Effector memory CD4-positive, alpha-beta T cell (primary cell): ENCODE measurements at places on chromosomes 1 and 21.

DNA sequence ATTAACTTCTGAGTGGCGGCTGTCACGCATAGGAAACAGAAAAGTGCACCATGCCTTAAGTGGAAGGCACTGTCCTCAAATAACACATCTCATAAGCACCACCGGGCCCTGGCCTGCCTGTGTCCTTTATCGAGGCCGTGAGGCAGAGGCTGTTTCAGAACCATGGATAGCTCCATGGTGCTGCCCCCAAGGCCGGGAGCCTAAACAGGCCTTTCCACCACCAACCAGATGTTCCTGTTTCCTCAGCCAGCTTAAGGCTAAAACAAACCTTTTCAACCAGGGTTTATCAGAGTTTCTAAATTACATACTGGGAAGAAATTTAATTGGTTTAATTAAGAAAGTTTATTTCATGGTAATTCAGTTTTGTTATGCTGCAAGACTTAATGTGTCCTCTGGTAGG lies 114.4 kb downstream of the DMRTA2 start:
- H3K4me1 ChIP-seq, result no peaks in the 10 kb centered on the region
- H3K27me3 ChIP-seq, result no peaks in the 10 kb centered on the region

DNA sequence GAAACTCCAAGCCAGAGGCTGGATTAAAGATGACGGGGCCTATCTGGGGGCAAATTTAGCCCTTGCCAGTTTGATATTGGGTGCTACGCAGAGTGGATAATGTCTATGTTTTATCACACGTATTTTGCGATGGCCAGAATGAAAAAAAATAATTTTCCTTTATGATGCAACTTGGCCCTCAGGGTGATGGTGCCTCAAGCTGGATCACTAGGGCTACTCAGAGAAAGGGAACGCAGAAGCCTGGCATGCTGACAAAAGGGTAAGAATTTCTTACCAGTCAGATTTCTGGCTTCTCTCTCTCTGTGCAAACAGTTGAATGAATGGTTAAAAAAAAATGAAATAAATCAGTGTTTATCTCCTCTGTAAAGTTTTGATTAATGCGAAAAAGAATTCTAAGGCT lies 32.6 kb upstream of the NEK2 start:
- H3K27me3 ChIP-seq, result no peaks in the 10 kb centered on the region
- no peak overlapping the region for H3K27ac ChIP-seq
- H3K36me3 ChIP-seq, result no peaks in the 10 kb centered on the region
- no peak overlapping the region for H3K4me3 ChIP-seq
- no peaks in the 10 kb centered on the region for H3K4me1 ChIP-seq

DNA sequence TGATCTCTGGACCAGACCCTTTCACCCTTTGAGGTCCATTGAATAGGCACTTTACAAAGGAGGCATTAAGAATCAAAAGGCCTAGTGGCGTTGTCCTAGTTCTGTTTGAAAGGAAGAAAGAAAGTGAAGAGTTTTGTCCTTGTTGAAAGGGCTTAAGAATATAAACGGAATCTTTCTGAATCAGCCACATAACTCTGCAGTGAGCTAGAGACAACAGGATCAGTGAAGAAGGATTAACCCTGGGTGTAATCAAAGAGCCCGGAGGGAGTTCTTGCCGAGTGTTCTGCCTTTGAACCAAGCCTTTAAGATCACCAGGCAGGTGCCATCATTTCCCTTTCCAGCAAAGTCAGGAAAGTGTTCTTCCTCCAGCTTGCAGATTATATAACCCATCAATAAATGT lies 54.8 kb upstream of the CNTN2 start:
- H3K4me1 ChIP-seq, result no peaks in the 10 kb centered on the region
- H3K27me3 ChIP-seq, result no peaks in the 10 kb centered on the region
- no peak for DNase-seq
- H3K27ac ChIP-seq, result no peak overlapping the region
- no peak overlapping the region for H3K4me3 ChIP-seq
- H3K36me3 ChIP-seq, result no peaks in the 10 kb centered on the region

- no peaks in the 10 kb centered on the region for H3K4me1 ChIP-seq
- no peak for DNase-seq
- H3K36me3 ChIP-seq, result no peaks in the 10 kb centered on the region
- H3K27ac ChIP-seq, result no peak overlapping the region
- H3K4me3 ChIP-seq, result no peak overlapping the region
These were observed 24.7 kb downstream of the RPS6KC1 start for GRCh38 chr1:213075725-213076124.

DNA sequence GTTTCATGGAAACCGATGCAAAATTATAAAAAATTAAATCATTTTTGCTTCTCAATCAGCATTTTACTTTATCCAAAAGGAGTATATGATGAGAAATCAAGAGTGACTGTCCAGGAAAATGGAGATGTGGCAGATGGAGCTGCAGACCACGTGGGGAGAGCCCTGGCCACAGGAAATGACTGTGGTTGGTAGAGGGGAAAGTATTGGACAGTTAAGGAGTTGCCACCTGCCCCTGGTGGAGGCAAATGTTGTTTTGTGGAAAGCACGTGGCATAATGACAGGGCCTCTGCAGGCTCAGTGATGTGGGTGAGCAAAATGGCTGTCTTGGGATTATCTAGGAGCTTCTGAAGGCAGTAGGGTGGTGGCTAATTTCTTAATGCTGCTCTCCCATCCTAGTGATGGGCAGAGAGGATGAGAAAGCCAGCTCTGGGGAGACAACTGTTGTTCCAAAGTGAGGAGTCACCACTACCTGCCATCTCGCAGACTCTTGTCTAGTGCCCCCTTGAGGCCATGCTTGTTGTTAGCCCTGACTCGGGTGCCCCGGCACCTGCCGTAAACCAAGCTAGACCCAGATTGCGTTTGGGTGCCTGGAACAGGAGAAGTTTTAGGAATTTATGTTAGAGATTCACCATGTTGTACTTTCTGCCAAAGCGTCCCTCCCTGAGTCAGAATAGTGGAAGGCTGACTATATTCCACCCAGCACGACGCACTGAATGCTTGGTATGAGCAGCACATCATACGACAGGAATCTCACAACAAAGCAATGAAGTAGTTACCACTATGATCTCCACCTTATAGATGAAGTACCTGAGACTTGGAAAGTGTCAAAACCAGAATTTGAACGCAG lies 144.0 kb downstream of the ROR1 start:
- no peak overlapping the region for H3K27ac ChIP-seq
- no peaks in the 10 kb centered on the region for H3K4me1 ChIP-seq
- H3K27me3 ChIP-seq, result no peaks in the 10 kb centered on the region
- H3K4me3 ChIP-seq, result no peak overlapping the region
- DNase-seq, result no peak

- H3K4me3 ChIP-seq, result no peak overlapping the region
- no peak for DNase-seq
- no peaks in the 10 kb centered on the region for H3K27me3 ChIP-seq
These were observed 6.1 kb downstream of the CERS2 start for GRCh38 chr1:150968491-150968890.

DNA sequence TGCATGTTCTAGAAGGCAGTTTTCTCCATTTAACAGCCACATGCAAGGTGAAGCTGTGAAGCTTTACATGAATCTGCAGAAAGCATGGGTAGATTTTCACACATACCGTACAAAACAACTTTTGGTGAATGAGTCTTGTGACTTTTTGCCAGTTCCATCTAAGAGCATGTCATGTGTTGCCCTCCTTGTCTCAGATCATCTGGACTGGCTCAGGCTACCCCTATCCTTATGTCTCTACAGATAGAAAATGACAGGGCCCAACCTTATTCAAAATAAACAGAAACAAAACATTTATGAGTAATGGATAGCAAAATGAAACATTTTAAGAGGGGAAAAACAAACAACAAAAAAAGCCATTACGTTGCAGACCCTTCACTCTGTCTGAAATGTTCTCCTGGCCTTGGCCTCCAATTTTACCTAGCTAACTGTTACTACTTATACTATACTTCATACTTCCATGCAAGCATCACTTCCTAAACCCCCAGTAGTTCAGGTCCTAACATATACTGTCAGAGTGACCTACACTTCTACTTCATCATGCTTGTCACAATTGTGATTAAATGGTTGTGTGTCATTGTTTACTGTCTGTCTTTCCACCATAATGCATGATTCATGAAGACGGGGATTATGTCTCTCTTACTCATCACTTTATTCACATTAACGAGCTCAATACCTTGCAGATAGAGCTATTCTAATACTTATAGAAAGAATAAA lies 39.0 kb downstream of the LRRC8C start:
- no peak overlapping the region for H3K27ac ChIP-seq
- no peaks in the 10 kb centered on the region for H3K36me3 ChIP-seq
- no peaks in the 10 kb centered on the region for H3K27me3 ChIP-seq
- H3K4me1 ChIP-seq, result peaks cover 38% of the 10 kb centered on the region

- no peak overlapping the region for H3K27ac ChIP-seq
- H3K36me3 ChIP-seq, result no peaks in the 10 kb centered on the region
- no peaks in the 10 kb centered on the region for H3K27me3 ChIP-seq
- no peaks in the 10 kb centered on the region for H3K4me1 ChIP-seq
- no peak overlapping the region for H3K4me3 ChIP-seq
These were observed 40.4 kb downstream of the MPZL1 start for GRCh38 chr1:167762061-167762746.

GRCh38 chr1:243269461-243269801 lies 13.6 kb downstream of the SDCCAG8 start:
- no peak overlapping the region for H3K4me3 ChIP-seq
- H3K27ac ChIP-seq, result no peak overlapping the region
- no peaks in the 10 kb centered on the region for H3K4me1 ChIP-seq
- H3K27me3 ChIP-seq, result no peaks in the 10 kb centered on the region
- H3K36me3 ChIP-seq, result peaks cover 14% of the 10 kb centered on the region

DNA sequence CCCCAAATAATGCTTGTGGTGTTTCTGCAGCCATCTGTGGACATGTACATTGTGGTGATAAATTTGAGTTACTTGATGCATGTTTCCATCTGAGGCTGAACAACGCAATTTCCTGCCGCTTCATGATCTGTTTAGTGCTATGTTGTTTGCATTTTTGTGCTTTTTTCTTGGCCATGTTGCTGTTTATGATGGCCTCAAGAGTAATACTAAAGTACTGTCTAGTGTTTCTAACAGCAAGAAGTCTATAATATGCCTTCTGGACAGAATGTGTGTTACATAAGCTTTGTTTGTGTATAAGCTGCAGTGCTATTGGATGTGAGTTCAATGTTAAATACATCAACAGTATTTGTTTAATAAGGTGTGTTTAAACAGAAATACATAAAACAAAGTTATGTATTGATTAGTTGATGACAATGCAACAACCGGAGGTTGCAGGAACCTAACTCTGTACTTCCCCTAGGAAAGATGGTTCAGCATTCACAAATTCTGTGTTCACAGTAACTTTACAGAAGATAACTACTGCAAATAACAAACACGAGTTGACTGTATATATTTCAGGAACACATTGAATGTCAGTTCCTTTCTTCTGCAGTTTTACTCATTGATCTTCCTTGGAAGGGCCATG lies 114.8 kb upstream of the USP24 start:
- H3K27ac ChIP-seq, result no peak overlapping the region
- no peak overlapping the region for H3K4me3 ChIP-seq
- H3K27me3 ChIP-seq, result no peaks in the 10 kb centered on the region
- no peaks in the 10 kb centered on the region for H3K36me3 ChIP-seq
- DNase-seq, result no peak
- H3K4me1 ChIP-seq, result no peaks in the 10 kb centered on the region

DNA sequence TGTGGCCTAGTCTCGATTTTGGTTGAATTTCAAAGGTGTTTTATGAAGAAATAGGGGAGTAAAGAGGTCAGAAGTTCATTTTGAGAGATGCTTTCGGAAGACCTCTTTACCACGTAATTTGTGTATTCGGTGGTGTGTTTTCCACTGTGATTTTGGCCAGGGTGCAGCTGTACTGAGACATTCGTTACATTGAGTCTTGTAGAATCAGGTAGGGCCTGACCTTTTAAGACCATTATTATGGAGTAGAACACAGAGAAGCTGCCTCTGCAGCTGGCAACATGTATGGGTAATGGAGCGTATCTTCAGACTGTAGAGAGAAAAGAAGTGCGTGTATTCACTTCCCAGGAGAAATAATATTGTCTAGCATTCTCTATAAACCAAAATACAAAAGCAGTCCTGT lies 326.5 kb downstream of the PDE4B start:
- no peaks in the 10 kb centered on the region for H3K27me3 ChIP-seq
- DNase-seq, result no peak
- H3K27ac ChIP-seq, result no peak overlapping the region
- no peak overlapping the region for H3K4me3 ChIP-seq
- no peaks in the 10 kb centered on the region for H3K4me1 ChIP-seq

- no peaks in the 10 kb centered on the region for H3K27me3 ChIP-seq
- H3K4me3 ChIP-seq, result no peak overlapping the region
- H3K4me1 ChIP-seq, result no peaks in the 10 kb centered on the region
- no peak overlapping the region for H3K27ac ChIP-seq
- DNase-seq, result no peak
These were observed 146.9 kb downstream of the RHOU start for GRCh38 chr1:228882041-228882770.

DNA sequence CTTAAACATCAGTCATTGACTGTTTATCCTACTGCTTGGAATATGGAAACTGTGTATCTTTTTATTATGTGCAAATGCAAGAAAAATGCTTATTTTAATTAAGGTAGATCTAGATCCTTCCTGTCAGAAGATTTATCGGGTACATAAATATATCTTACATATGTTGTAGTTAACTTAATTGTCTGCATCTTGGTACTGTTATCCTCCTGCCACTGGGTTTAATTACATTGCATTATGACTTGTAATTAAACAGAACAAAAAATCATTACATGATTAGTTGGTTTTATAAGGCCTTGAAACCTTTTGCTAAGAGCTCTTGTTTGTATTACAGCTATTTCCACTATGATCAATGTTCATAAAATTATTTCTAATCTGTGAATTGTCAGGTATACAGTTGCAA lies 211.2 kb downstream of the PTGER3 start:
- no peak overlapping the region for H3K4me3 ChIP-seq
- H3K27me3 ChIP-seq, result no peaks in the 10 kb centered on the region
- no peak for DNase-seq
- H3K36me3 ChIP-seq, result no peaks in the 10 kb centered on the region
- no peak overlapping the region for H3K27ac ChIP-seq

GRCh38 chr1:41516168-41517061 lies 31.9 kb upstream of the EDN2 start:
- H3K36me3 ChIP-seq, result no peaks in the 10 kb centered on the region
- H3K27me3 ChIP-seq, result no peaks in the 10 kb centered on the region
- no peak overlapping the region for H3K4me3 ChIP-seq
- H3K27ac ChIP-seq, result no peak overlapping the region
- H3K4me1 ChIP-seq, result peaks cover 4% of the 10 kb centered on the region

- no peak overlapping the region for H3K27ac ChIP-seq
- no peaks in the 10 kb centered on the region for H3K36me3 ChIP-seq
- no peak overlapping the region for H3K4me3 ChIP-seq
- no peak for DNase-seq
- H3K27me3 ChIP-seq, result no peaks in the 10 kb centered on the region
- peaks cover 19% of the 10 kb centered on the region for H3K4me1 ChIP-seq
These were observed 20.8 kb upstream of the ECE1 start for GRCh38 chr1:21311016-21311415.

DNA sequence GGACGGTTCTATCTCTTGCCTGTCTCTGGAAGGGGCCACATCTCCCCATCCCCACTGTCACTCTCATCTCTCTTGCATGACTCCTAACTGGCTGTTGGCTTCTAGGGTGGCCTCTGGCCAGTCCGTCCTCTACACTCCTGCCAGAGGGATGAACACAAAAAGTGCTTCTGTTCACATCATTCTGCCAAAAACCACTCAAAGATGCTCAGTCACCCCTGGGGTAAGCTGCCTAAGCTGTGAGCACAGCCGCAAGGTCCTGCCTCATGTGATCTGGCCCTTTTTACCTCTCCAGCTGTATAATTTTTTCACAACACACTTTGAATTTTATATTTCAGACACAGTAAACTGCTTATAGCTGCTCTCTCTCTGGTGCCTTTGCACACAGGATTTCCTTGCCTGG lies 97.6 kb upstream of the CD34 start:
- H3K4me3 ChIP-seq, result no peak overlapping the region
- H3K36me3 ChIP-seq, result no peaks in the 10 kb centered on the region
- H3K4me1 ChIP-seq, result no peaks in the 10 kb centered on the region
- no peaks in the 10 kb centered on the region for H3K27me3 ChIP-seq
- H3K27ac ChIP-seq, result no peak overlapping the region
- DNase-seq, result no peak
